ENCODE measurements at places on chromosomes 2 and 18.

- DNase-seq, result no peak
Measured at GRCh38 chr18:48621240-48621639, 82.4 kb downstream of the CTIF start.

DNA sequence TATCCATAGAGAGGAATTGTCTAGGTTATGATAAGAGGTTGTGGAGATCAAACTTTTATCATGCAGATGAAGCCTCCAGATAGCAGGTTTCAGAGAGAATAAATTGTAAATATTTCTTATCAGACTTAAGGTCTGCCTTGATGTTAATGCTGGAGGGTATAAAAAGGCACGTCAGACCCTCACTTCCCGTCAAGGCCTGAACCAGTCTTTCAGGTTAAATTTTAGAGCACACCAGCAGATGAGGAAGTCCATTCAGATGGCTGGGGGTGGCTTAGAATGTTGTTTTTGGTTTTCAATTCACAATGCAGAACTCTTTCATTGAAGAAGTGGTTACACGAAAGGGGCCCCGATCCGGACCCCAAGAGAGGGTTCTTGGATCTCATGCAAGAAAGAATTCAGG, 144.4 kb upstream of the FBXO11 start:
- DNase-seq, result no peak

GRCh38 chr2:96198921-96199320, 9.7 kb downstream of the STARD7 start:
- DNase-seq, result no peak

- no peak for DNase-seq
Measured at GRCh38 chr2:223781560-223781959, 55.8 kb downstream of the AP1S3 start.

- no peak for DNase-seq
Measured at GRCh38 chr2:9208875-9209274, 2.3 kb downstream of the ASAP2 start.

- no peak for DNase-seq
Measured at GRCh38 chr2:73297586-73297985, 4.2 kb upstream of the EGR4 start.

- no peak for DNase-seq
Measured at GRCh38 chr2:64166637-64167420, 22.6 kb upstream of the PELI1 start.

- DNase-seq, result no peak
Measured at GRCh38 chr2:7355781-7356180, 438.6 kb downstream of the RNF144A start.

DNA sequence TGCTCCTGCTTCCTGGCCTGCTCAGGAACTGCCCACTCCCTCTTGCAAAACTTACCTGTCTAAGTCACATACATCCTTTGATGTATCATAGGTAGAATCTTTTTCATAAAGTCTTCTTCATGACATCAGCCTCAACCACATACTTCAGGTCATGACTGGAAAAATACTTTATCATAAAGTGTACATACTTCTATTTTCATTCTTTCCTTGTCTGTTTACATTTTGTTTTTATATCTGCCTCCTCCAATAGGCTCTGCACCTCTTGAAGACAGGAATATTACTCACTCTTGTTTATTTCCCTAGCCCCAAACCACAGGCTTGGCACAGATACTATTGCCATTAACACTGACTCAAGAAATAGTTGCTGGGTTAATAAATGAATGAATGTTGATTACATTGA, 43.6 kb upstream of the ZNF804A start:
- no peak for DNase-seq

- no peak for DNase-seq
Measured at GRCh38 chr2:241571821-241572620, 13.5 kb downstream of the BOK start.

- DNase-seq, result no peak
Measured at GRCh38 chr2:29706171-29706720, 215.1 kb downstream of the ALK start.

DNA sequence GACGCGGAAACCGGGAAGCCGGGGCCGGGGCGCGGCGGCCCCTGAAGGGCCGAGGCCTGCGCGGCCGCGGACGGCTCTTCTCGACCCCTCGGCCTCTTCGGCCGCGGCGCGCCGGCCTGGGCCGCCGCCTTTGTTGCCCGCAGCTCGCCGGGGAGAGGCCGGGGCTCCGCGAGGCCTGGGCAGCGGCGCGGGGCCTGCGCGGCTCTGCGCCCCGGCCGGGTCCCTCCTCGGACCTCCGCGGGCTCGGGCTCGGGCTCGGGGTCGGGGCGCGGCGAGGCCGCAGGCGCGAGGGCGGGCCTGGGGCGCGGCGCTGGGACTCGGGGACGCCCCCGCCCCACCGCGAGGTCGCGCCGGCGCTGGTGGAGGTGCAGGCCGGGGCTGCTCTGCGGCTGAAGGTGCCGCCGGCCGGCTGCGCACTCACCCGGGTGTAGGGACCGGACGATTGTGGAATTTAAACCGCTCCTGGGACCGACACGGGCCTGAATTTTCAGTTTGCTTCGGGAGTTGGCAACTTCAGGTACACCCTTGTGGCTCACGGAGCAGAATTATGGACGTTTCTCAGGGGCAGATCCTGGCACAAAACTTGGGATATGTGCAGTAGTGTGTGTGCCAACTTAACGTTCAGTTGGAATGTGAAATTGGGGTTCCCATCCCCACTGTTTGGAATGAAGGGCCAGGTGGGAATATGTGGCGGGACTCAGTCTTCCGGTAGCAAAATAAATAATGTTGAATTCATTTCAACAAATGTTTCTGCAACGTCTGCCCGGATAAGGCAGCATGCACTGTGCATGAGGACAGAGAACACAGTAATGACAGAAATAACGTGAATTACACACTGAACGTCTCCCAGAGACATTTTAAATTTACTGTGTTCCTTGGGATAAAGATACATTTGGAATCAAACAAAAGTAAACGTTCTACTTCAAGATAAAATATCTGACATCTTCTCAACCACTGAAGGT, 787 bp downstream of the SOCS6 start:
- no peak for DNase-seq

DNA sequence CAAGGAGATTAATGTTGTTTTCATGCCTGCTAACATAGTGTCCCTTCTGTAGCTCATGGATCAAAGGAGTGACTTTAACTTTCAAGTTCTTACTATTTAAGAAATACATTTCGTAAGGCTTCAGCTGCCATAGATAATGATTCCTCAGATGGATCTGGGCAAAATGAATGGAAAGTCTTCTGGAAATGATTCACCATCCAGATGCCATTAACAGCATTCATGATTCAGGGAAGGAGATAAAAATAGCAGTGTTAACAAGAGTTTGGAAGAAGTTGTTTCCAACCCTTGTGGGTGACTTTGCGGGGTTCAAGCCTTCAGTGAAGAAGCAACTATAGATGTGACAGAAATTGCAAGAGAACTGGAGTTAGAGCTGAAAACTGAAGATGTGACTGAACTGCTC, 17.0 kb downstream of the VRK2 start:
- DNase-seq, result no peak

- DNase-seq, result no peak
Measured at GRCh38 chr2:51011254-51011653, 20.7 kb downstream of the NRXN1 start.

DNA sequence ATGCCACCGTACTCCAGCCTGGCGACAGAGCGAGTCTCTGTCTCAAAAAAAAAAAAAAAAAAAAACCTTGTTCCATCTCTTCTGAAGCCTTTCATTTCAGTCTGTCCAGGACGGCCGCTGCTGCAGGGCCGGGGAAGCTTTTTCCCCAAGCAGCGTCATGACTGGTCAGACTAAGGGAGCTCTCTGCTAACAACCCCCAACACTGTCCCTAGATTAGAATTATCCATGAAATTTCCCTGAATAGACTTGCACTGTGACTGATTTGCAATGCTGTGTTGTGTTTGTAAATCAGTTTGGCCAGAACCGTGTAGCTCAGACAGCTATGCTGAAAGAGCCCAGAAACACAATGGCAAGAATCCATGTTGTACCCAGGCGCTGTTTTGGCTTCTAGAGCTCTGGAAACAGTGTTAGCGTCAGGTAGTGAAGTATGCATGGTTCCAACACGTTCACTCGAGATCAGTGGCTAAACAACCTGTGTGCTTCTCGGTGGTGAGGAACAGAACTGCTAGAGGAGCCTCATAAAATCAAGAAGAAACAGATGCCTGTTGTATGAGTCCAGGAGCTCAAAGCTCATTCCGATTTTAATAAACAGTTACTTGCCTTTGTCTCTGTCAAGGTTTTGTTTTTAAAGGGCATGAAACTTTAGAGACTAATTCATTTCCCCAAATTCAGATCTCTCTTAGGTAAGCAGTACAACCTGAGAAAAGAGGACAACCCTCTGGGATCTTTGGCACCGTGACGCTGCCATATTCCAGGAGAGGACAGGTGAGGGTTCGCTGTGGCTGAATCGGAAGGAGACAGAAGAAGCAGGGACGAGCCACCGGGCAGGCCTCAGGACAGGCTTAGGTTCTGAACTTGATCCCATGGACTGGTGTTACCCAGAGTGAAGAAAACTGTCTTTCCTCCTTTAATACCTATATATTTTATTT, 43.5 kb downstream of the GORASP2 start:
- no peak for DNase-seq

- DNase-seq, result no peak
Measured at GRCh38 chr18:10169064-10169562, 255.3 kb downstream of the VAPA start.

- DNase-seq, result no peak
Measured at GRCh38 chr18:23784832-23785245, 95.6 kb downstream of the LAMA3 start.

DNA sequence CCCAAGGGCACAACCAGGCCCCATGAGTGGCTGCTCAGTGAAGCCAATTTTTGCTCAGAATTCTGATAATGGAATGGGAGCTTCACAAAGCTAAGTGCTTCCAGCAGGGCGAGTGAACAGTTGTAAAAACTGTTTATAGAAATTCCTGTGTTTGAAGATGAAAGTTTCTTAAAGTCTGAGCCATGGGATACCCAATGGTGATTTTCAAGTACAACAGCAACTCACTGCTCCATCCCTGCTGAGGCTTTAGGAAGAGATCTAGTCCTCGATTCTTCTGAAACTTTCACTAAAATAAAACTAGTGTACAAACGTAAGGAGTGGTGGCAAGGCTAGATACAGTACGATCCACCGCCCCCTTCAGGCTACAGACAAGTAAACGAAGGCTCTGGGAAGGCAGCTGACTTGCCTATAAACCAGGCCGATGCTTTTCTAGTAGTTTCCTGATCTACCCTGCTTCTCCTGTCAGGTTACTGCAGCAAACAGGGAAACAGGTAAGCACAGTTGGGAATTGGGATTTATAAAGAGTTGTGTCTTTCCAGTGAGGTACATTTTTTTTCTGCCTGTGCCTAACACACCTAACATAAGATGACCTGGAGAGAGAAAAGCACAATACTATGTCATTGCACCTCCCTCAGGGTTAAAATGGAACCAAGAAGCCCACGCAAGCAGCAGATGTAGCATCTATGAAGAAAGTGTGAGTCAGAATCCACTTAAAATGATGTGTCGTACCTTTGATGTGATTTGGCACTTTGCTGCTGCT, 108.7 kb downstream of the UXS1 start:
- peak; percentile 76 for DNase-seq

DNA sequence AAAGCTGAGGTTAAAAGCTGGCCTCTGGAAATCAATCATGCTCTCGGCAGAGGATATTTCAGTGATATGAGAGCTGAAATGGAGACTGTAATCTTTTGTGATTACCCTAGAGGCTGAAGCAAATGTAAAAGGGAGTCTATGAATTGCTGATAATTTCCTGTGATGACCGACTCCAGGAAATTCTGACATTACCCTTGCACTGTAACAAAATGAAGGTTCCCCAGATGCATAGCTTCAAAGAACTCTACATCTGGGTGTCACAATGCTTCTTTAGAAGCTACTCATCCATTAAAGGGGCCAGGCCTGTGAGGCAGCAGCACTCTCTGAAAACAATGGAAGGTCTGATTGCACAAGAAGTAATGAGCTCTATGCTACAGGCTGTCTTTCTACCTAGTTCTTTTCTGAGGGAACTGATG, 268.2 kb upstream of the SESTD1 start:
- DNase-seq, result no peak

DNA sequence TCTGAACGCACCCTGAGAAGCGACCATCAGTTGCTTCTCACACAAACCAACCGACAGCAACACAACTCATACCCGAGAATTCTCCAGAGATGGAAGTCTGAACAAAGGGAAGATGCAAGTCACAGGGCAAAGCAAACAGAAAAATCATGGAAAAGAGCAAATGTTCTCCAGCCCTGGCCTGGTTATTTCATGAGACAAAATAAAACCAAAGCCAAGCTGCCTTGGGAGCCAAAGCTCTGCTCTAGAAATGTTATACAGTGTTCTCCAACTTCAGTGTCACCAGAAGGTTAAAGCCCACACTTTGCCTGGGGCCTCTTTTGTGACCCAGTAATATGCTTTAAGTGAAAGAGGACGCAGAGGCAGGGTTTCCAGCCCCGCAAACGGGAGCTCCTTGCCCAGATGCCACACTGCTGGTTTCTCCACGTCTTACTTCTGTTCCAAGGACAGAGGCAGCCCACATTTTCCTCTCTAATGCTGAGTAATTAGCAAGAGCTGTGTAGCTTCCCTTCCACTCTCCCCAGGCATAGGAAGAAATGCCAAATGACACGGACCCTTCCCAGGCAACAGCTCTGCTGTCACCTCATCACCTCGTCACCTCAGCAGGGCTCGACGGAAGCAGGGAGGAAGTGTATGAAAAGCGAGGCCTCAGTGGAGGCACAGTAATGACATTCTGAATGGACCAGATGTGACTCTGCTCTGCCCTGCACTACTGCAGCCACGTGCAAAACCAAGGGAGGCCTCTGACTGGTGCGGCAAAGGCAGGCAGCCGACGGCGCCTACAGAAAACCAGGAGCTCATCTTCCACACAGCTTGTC, 64.7 kb downstream of the FBXO15 start:
- DNase-seq, result peak; percentile 38
